ENCODE measurements at places on chromosomes 5 and 9. TPM values are rescaled to one million over a fixed set of nuclear protein-coding genes. Genes with fewer than 3 reads are reported as not detected.

Gene TAF11L10
- total RNA-seq: not detected

Gene CBY3
- total RNA-seq: 5.0 TPM

Gene PKD2L2
- not detected for total RNA-seq

Gene CFAP77
- total RNA-seq: 2.4 TPM

DNA sequence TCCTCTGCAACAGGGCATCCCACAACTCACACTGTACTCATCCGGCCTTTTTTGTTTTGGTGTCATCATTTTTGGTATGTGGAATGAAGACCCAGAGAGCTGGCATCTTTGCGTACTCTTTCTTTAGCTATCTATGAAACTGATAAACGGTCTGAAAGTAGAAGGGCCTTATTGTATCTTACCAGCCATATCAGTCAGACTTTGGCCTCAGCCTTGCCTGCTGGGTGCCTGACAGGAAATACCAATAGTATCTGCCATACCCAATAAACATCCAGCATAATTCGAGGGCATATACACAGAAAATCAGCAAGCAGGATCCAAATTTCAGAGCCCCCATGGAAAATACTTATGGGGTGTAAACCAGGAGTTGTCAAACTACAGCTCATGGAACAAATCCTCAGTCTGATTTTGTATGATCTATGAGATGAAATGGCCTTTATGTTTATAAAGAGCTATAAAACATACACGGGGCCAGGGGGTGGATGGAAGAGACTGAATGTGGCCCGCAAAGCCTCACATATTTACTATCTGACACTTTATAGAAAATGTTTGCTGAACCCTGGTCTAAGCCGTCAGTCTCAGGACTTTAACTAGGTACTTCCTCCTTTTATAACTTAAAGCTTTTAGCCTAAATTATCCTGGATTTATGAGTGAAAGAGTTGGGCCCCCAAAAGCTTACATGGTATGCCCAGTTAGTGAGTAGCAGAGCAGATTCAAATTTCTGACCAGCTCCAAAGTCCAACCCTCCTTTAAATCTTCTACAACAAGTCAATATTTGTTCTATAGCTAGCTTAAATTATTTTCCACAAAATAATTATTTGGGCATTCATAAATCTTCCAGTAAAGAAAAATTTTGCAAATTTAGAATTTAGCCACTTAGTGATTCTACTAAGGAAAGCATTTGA, 308.0 kb upstream of the PUM3 start:
- DNase-seq: no peak

DNA sequence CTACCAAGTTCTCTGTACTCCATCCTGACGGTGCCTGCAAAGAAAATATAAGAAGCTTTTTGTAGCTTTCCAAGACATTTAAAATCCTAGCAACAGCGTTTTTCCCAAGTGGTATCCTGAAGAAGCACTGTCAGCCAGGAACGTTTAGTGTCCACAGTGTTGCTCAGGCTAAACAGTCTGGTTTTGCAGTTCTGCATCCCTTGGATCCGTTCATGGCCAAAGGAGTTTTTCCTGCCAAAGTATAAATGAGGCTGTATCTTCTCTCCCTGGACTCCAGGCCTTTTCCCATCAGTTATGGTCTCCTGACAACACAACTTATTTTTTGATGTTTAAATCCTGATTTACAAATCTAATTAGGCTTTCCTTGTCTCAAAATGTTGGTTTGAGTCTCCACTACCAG, 925.8 kb downstream of the TLE1 start:
- DNase-seq: no peak

DNA sequence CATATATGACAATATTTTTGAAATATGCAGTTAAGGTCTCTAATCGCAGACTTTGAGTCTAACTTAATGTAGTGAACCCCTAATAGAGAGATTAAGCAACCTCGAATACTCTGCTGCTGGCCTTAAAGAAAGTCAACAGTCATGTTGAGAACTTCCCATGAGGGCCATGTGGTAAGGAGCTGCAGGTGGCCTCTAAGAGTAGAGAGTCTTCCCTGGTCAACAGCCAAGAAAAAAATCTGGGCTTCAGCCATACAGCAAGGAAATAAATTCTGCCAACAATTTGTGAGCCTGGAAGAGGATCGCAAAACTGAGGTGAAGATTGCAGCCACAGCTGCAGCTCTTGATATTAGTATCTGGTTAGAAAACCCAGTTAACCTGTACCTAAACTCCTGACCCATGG, 935.2 kb upstream of the TYRP1 start:
- DNase-seq: no peak
